ENCODE measurements at places on chromosomes 1 and 21.

DNA sequence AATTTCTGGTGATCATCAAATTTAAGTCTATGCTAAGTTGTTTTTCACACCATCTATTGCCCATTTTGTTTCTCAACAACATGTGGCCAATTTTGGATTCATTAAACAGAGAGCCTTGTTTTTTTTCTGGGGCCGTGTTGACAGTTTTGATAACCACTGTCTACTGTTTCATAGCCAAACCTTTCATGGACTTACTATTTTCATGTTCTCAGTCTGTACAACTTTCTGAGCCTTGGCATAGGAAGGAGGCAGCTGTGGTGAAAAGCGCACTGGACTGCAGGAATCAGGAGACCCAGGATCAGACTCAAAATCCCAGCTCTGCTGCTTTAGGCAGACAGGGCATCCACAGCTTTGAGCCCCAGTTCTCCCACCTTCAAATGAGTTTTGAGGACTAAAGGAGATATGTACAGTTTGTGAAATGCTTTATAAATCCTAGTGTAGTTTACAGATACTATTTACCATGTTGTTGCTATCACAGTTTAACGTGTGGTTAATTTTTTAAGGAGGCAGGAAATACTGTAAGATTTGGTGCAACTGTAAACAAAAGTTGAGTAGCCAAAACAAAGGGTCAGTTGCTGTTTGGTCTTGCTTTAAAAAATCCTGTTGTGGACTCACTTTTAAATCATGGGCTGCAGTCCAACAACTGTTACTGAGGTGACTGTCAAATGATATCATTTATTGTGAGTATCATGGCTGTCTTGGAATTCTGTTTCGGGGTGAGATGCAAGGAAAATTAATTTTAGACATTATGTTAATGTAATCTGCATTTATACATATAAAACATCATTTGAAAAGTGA is 2.9 kb downstream of the MACO1 start:
- DNase-seq, result no peak

GRCh38 chr1:117335376-117336086 is 31.7 kb upstream of the MAN1A2 start:
- no peak for DNase-seq

DNA sequence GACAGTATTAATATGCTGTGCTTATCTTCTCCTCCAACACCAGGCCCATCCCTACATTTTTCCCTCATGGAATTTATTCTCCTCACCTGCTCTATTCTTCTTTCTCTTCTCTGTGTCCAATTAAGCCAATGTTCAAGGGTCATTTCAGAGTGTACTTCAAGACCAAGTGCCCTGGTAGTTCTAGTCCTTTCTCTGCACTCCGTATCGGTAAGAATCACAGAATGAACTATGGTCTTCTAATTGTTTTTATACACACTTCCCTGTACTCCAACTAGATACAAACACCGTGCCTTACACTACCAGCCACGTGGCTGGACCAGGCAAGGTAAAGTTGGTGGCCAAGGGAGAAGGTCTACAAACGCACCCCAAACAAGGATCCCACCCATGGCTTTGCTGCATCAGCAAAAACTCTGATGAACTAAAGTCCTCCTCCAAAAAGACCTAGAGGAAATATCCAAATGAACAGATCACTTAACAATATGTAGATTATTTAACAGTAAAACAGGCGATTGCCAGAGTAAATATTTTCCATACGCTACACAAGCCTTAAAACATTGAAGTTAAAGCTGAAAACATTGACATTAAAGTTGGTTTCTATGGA is 40.1 kb upstream of the LPAR3 start:
- no peak for DNase-seq

- DNase-seq, result no peak
Measured at GRCh38 chr1:7594714-7595295, 176.3 kb upstream of the VAMP3 start.

DNA sequence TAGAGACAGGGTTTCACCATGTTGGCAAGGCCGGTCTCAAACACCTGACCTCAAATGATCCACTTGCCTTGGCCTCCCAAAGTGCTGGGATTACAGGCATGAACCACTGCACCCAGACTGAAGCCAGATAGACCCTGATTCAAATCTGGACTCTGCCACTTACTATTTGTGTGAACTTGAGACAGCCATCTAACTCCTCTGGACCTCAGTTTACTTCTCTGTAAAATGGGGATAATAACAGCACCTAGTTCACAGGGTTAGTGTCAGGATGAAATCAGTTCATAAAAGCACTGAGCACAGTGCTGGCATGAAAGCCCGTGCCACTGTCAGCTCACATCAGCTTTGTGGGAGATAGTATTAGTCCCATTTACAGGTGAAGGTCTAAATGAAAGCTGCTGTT is 28.5 kb downstream of the RAB3B start:
- DNase-seq, result no peak

DNA sequence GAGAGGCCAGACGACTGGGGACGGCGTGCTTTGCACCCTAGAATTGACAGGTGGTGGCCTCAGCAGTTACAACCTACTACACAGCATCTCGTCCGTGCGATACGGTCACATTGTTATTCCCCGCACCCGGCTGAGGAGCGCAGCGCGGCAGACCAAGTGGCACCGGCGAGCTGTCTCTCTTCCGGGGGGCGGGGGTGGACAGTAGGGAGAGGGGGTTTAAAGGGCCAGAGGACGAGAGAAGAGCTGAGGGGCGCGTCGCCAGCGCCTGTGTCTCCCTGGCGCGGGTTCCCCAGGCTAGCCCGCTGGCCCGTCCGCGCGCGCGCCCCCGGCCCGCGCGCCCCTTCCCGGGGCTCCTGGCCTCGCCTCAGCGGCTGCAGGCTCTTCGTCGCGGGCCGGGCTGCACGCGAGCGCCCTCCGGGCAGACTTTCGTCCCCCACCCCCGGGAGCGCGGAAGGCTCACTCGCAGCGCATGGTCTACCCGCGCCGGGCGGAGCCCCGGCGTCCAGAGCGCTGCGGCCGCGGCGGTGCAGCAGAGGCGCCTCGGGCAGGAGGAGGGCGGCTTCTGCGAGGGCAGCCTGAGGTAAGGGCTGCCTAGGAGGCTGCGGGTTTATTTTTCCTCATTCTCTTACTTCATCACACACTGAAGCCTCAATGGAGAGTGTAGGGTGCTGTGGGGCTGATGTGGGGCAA is at the start of gene PDE4B:
Gene PDE4B, plus strand, starts transcription at position 227 of the 690 bp plus-strand sequence.
- no peak for DNase-seq

DNA sequence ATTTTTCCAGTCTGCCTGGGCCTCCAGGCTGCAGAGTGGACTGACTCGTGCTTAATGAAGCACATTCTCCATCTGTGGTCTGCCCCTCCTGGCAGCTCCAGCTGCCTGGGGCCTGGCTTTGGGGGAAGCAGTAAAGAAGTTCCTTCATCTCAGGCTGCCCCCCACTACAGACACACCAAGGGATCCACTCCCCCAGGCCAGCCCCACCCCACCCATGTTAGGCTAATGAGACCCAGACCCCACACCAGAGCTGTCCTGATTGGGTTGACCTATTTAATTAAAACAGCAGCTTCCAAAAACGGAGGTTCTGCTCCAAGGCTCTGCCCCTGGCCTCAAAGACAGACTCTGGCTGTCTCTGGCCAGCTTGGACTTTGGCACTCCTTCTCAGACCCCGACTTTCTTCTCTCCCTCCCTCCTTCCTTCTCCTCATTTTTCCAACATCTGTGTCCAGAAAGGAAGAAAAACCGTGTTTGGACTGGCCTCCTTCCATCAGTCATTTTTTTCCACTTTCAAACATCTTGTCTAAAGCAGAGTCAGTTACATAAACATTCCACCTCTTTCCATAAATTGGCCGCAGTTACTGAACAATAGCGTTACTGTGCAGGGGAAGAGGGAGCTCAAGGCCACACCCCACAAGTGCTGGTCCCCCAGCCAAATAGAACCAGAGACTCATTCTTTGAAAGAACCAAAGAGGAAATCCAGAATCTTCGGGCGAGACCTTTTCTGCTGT is 29.7 kb downstream of the SERTAD4 start:
- no peak for DNase-seq

GRCh38 chr1:91555821-91556531 is 55.3 kb downstream of the CDC7 start:
- DNase-seq, result peak; percentile 23

- no peak for DNase-seq
Measured at GRCh38 chr1:228791791-228792190, 56.5 kb downstream of the RHOU start.

DNA sequence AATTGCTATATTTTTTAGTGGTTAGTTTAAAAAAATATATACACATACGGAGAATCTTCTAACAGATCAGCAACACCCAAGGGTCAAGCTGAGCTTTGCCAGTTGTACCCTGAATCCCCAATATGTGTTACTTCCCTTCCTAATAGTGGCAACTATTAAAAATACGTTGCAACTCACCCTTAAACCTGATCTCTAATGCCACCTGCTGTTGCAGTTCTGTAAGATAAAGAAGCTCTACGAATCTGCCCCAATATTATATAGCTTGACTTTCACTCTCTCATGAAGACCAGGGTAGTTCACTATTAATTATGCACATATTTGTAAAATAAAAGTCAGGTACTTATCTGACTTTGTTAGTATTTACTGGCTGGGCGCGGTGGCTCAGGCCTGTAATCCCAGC is 58.4 kb downstream of the ASH1L start:
- peak; percentile 70 for DNase-seq

DNA sequence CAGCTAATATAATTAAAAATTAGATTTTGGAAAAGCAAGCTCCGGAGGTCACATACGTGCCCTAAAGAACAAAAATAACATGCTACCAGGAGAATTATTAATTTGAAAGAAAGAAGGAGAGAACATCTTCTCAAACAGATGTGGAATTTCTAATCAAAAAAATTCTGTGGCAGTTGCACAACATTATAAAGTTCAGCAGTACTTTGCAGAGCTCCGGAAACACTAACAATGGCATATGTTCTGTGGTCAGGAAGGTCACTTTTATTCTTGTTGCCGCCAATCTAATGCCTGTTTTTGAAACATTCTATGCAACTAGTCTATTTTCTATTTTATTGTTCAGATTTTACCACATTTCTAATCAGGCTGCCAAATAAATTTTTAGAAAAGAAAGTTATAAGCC is 186.8 kb downstream of the SMYD3 start:
- DNase-seq, result no peak

- DNase-seq, result no peak
Measured at GRCh38 chr21:27423038-27423437, 456.1 kb upstream of the ADAMTS5 start.

DNA sequence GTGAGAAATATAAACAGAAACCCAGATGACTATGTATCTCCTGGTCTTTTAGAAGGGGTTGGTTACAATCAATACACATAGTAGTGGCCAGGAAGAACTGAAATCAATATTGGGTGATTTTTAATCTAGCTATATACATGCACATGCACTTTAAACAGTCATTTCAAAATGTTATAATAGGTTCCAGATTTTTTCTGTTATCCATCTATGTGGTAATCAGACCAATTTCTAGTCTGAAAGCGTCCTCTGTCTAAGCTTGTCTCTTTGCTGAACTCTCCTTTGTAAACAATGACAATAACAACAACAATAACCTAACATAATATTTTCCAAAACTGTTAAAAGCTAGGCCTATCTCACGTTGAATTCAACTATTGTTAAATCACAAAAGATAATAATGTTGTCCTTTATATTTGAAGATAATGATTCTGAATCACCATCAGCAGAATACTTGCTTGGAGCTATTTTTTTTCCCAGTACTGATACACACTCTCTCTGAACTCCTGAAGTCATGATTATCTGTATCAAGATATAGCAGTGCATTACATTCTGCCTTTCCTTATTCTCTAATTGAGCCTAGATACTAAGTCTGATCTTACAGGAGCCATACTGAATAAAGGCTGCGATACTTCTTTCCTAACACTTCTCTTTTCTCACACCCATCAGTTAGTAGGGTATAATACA is 496.8 kb upstream of the ZRANB2 start:
- no peak for DNase-seq

- DNase-seq, result no peak
Measured at GRCh38 chr21:41593051-41593759, 85.2 kb upstream of the TMPRSS2 start.

GRCh38 chr1:160125746-160126145 is 10.2 kb downstream of the ATP1A2 start:
- DNase-seq, result peak; percentile 80

- no peak for DNase-seq
Measured at GRCh38 chr1:59499943-59500569, 203.2 kb downstream of the FGGY start.

GRCh38 chr1:109595531-109595930 is 23.9 kb downstream of the GNAT2 start:
- DNase-seq, result no peak

DNA sequence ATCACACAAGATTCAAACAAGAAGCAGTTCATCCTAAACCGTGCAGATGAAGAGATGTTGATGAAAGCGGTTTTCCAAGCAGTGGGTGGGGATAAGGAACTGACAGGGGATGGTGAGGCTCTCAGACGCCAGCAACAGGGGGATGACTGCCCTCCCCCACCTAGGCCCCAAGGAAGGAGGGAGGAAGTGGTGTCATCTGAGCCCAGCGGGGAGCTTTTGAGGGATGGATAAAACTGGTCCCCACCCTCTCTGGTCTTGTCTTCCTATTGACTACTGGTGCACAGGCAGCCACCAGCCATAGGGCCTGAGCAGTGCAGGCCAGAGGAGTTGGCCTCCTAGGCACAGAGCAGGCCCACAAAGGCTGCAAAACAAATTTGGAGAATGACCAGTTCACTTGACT is 175.5 kb downstream of the HUNK start:
- DNase-seq, result no peak

DNA sequence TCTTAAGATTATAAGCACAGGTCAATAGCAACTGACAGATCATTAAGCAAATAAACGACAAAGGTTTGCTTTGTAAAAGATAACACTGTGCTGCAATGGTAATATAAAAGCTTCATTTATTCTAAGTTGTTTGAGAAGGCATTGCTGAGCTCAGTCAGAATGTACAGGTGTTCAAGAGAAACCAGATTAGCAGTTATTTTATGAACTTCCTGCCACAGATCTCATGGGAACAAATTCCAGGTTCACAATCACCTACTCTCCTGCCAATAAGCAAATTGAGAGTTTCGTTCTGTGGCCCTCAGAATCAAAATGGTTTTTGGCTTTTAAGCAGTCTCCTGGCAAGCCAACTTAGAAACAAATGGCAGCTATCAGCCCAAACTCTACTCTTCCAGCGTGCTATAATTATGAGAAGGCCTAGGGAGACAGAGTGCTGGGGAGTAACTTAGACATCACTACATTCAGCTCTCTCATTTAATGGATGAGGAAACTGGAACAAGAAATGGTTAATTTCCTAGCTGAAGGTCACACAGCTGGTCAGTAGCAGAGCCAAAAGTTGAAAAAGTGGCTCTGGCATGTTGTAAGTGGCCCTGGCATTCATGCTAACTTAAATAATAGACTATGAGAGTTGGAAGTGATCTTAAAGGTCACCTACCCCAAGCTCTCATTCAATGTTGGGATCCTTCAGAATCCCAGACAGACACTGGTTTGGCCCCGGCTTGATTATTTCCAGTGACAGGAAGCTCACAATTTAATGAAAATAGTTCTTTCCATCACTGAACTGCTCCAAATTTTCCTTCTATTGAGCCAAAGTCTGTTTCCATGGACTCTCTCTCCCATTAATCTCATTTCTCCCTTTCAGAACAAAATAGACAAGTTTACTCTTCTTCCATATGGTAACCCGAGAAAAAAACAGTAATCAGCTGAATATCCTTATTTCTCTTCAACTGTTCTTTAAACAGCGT is 82.6 kb upstream of the EDEM3 start:
- DNase-seq, result no peak

- DNase-seq, result peak; percentile 83
Measured at GRCh38 chr1:208170252-208170651, 73.9 kb downstream of the PLXNA2 start.

- no peak for DNase-seq
Measured at GRCh38 chr1:36481771-36482723, 666 bp downstream of the CSF3R start.

Measured in hematopoietic multipotent progenitor cell treated with erythropoietin and hydrocortisone succinate and interleukin-3 and kit ligand, for 8 days (in vitro differentiated cells).